ENCODE measurements at places on chromosomes 2 and 18.

DNA sequence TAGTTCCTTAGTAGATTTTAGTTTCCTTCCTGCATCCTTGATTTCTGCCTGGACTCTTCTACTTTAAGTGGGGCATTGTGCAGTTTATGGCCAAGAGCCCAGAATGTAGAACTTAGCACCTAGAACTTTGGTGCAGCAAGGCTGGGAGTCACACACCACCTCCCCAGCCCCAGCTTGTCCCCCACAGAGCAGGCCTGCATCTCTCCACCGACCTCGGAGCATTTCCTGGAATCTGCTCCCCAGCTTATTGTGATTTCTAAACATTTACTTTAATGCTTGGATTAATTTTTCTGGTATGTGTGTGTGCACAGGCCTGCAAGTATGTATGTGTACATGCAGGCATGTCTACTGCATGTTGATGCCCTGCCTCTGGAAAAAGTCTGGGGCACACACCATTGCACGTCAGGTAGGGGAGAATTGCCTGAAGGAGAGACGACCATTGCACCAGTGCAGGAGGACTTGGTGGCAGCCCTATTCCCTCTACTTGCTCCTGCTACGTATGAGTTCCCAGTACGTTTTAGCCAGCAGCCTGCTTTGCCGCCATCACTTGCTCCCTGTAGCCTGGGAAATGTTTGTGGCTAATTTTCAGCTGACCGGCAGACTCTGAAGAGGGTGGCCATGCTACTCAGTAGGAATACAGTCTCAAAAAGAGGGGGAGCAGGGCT, 419.9 kb upstream of the HS6ST1 start:
- no peak for DNase-seq

DNA sequence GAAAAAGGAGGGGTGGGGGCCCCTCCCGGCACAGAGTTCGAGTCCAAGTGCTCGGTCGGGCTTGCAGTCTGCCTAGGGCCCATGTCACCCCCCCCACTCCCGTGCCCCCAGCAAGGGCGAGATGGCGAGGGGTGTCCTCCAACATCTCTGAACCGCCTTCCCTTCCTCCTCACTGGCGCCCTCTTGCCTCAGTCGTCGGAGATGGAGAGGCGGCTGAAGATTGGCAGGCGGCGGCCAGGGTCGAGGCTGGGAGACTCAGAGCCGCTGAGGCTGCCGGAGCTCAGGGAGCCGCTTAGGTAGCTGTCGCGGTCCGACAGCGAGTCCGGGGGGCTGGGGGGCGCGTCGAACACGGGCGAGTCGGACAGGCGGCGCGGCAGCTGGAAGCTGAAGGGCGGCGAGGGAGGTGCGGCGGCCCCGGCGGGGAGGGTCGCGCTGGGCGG, 2.3 kb downstream of the ZFP36L2 start:
- no peak for DNase-seq

GRCh38 chr2:203787979-203788378, 79.6 kb upstream of the CTLA4 start:
- DNase-seq = no peak

GRCh38 chr2:68734688-68735525, at the start of gene ARHGAP25:
Gene ARHGAP25, plus strand, starts transcription at chr2:68734811. Its CDS starts 389 bp downstream, at chr2:68735200.
- no peak for DNase-seq

DNA sequence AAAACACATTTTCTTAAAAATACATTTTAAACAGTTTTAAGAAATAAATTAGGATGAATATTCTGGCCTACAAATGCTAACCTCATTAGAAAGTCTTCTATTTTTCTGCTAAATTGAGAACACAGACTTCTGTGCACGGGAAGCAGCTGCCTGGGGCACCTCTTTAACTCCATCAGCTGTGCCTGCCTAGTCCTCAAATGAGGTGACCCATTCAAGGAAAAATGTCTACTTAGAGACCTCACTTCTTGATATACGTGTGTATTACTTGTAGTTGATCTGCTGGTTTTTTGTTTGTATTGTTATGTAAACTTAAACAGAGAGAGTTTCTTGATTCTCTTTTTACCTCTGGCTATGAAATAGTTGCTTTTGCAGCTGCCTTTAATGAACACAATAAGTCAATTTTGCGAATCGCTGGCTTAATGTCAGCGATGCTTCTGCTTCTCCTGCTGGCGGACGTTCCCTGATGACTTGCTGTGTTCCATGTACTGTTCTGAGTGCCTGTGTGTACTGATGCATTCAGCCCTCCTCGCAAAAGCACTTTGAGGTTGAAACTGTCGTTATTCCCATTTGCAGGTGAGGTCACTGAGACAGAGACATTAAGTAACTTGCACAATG, 88.7 kb upstream of the TXNDC2 start:
- DNase-seq = no peak

- no peak for DNase-seq
Observed at GRCh38 chr2:67993329-67993728, 69.5 kb downstream of the C1D start.

DNA sequence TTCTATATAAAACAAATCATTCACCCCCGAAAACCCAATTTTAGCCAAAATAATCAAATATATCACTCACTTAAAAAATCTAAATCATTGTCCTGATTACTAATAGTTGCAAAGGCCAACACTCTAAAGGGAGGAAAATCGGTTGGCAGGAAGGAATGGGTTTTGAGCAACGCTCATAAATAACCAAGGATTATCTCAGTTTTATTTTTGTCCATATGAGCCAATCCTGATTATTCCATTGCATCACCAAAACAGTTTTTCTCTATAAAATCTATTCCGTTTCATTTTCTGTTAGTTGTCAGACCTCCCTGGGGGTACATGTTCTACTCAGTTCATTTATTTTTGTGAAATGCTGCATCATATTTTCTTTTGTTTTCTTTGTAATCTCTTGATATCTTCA, 174.1 kb downstream of the LRATD1 start:
- DNase-seq = no peak

- no peak for DNase-seq
Observed at GRCh38 chr2:210112871-210113270, 58.3 kb downstream of the KANSL1L start.

DNA sequence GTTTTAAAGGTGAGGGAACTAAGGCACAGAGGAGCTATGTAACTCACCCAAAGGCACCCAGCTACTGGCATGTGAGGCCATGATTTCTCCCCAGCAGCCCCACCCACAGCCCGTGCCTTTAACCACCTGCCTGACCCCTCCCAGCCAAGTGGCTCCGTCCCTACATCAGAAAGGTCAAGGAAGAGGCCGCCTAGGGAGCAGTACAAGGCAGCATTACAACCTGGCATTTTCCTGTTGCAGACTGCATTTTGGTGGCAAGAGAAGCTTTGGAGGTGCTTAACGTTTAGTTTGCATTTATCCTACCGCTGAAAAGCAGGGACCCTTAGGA, 17.5 kb downstream of the STEAP3 start:
- DNase-seq = no peak

- DNase-seq = no peak
Observed at GRCh38 chr18:60812921-60813320, 440.3 kb upstream of the MC4R start.

GRCh38 chr2:68157002-68157401, 686 bp upstream of the PNO1 start:
- no peak for DNase-seq

DNA sequence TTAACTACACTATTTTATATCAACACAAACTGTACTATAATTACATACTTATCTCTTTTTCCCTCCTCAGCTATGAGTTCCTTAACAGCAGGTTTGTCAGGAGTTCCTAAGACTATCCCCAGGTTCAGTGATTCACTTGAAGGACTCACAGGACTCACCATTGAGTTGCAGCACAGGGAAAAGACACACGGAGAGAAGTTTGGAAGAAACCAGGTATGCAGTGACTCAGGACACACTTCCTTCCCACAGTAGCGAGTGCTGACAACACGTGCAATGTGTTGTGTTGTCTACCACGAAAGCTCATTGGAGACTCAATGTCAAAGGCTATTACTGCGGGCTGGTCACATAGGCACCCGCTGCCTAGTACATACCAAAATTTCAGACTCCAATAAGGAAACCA, 32.0 kb downstream of the MGAT4A start:
- no peak for DNase-seq

GRCh38 chr18:57008001-57008686, 138.7 kb upstream of the BOD1L2 start:
- DNase-seq = no peak

DNA sequence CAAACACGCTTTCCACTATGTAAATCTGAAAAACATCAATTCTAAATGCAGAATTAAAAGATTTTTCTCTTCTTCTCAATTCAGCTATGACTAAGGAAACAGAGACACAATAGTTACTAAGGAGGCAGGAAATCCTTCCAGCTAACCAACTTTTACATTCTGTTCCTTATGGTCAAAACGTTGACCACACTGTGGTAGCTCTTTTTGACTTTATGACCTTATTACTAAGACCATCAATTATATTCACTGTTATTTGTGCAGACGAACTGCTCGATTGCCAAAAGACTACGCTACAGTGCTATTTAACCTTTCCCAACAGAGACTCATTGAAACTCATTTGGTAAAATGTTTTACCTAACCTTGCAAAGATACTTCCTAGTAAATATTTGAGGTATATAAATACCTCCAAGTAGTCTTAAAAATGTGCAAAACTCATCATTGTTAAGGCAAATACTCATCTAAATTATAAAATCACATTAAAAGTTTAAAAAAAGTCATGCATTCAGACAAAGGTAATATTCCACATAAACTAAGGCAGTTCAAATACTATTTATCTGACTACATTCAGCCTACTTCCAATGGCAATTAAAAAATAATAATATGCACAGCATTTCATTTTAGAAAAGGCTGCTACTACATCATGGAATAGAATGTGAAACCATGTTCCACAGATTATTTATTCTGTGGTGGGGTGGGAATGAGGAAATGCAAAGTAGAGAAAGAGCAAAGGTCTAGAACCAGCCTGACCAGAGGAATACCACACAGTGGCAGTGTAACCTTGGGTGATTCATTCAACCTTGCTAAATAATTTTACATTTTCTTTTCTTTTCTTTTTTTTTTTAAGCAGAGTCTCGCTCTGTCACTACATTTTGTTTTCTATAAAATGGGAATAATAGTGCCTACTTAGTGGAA, 139.9 kb downstream of the THADA start:
- no peak for DNase-seq

GRCh38 chr2:128818704-128819491, 500.2 kb upstream of the HS6ST1 start:
- DNase-seq = no peak

GRCh38 chr2:152200565-152201465, 25.3 kb upstream of the STAM2 start:
- no peak for DNase-seq

DNA sequence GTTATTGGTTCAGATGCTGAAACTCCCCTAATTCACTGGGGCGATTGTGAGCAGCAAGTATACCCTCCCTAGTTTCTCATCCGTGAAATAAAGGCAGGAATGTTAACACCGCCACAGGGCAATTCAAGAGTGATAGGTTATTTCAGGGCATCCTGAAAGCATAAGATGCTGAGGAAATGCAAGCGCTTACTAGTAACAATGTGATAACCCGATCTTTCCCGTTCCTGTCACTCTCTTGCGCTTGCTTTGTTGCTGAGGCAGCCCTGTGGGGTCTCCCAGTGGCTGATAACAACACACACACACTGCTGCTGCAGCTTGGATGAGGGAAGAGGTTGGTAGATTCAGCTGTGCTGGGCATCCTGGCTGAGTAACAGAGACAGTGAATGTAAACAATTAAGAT, 259.3 kb downstream of the AGPS start:
- DNase-seq = no peak

- DNase-seq = no peak
Observed at GRCh38 chr2:178998539-178998938, 51.4 kb downstream of the CCDC141 start.

DNA sequence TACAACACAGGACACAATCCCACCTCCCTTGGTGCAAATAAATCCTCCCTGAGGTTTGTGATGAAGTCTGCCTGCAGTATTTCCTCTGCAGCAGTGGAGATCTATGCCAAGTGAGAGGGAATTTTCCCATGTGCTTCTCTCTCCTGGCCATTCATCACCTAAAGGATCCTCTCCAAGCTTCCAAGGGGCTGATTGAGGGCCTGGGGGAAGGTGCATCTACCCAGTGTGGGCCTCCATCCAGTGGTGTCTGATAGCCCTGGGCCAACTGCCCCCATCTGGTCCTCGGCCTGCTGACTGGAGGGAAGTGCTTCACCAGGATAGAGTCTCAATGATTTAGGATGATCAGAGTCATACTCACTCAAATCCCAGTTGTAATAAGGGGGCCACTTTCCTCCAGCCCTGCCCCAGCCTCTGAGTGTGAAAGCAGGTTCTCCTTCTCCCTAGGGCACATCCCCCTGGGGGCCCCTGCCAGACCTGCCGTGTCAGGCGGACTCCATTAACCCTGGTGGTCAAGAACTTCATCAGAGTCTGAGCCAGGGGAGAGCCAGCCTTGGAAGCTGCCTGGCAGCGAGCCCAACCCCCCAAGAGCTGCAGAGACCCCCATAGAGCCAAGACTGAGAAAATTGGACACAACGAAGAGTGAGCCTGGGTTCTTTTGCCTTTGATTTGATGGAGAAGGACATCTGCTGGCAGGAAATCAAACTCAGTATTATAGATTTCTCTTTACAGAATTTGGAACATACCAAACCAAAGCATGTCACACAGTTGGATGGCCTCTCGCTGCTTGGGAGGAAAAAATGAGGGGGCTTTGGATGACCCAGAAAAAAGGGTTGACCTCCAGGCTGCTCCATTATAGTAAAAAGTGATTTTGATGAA, 509.6 kb downstream of the CMPK2 start:
- no peak for DNase-seq

DNA sequence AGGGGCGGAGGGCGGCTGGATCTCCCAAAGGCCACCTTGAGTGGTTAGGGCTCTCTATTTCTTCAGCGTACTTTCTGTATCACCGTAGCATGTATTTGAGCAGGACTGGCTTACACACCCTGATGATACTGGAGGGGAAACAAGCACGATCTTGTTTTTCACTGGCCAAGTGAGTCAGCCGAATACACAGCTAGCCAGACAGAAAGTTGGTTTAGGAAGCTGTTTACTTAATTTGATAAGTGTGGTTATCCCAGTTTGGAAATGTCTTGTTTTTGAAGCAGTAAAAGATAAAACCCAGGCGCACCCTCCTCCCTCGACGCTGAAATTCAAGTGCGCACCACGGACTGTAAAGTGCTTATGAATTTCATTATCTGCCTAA, 582 bp downstream of the RIOK3 start:
- no peak for DNase-seq

GRCh38 chr18:10417664-10418063, 36.8 kb upstream of the APCDD1 start:
- no peak for DNase-seq

- DNase-seq = no peak
Observed at GRCh38 chr2:210663631-210664089, 107.3 kb downstream of the CPS1 start.

GRCh38 chr18:13165636-13166423, 52.7 kb upstream of the LDLRAD4 start:
- no peak for DNase-seq

GRCh38 chr18:71374294-71375000, 1085.6 kb downstream of the SOCS6 start:
- DNase-seq = no peak

- DNase-seq = no peak
Observed at GRCh38 chr2:105849431-105850179, 104.9 kb downstream of the NCK2 start.

- no peak for DNase-seq
Observed at GRCh38 chr2:208066016-208066415, 40.7 kb upstream of the PLEKHM3 start.

- no peak for DNase-seq
Observed at GRCh38 chr2:30710016-30710415, 97.2 kb downstream of the CAPN13 start.

Data from cerebellar nuclear complex (tissue), 1 donor.